ENCODE measurements at places on chromosomes 7 and 10. TPM values are rescaled to one million over a fixed set of nuclear protein-coding genes. Genes with fewer than 3 reads are reported as not detected.

Gene TBX20
- 1.6 TPM for total RNA-seq

Gene WEE2
- total RNA-seq = not detected

Gene IDI2
- total RNA-seq = not detected

Gene IGF2BP3
- 29.7 TPM for total RNA-seq

Gene ZNF777
- 22.4 TPM for total RNA-seq

Gene FBXO24
- 0.33 TPM for total RNA-seq
